ENCODE measurements at places on chromosomes 2 and 18. TPM values are rescaled to one million over a fixed set of nuclear protein-coding genes. Genes with fewer than 3 reads are reported as not detected.

OTX1 gene
- not detected for total RNA-seq

ALKAL2 gene
- not detected for total RNA-seq

PRSS56 gene
- total RNA-seq: not detected

STK36 gene
- 19.3 TPM for total RNA-seq

PLGLB1 gene
- 1.1 TPM for total RNA-seq

Measured in activated CD4-positive, alpha-beta T cell treated with anti-CD3 and anti-CD28 coated beads for 36 hours (primary cell).